ENCODE measurements at places on chromosomes 3 and 15.

DNA sequence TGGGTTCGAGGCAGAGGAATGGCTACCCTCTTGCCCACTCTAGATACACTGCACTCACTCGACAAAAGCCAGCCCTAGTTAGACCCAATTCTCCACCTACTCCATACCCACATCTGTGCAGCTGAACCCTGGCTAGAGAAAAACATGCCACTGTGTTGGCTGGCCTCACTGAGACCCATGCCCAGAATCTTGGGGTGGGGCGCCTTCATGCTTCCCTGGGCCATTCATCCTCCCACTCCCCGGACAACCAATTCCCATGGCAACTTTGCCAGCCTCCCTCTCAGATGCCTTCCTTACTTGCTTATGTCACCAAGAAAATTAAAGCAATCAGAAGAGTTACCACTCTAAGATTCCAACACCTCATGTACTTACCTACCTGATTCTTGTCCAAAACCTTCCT lies 9.2 kb upstream of the LIMD1 start:
- no peak for DNase-seq

DNA sequence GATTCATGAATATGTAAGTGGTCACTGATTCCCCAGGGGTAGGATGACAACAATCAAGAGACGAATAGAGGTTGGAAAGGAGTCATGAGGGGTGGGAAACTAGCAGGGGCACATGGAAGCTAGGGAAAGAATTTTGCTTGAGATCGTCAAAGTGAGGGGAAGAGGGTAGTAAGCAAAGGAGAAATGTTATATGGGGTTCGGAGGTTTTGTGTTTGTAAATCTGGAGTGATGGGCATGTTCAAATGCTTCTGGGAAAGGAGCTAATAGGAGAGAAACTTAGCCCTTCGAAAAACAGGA lies 7.9 kb downstream of the RPL14 start:
- DNase-seq = no peak

DNA sequence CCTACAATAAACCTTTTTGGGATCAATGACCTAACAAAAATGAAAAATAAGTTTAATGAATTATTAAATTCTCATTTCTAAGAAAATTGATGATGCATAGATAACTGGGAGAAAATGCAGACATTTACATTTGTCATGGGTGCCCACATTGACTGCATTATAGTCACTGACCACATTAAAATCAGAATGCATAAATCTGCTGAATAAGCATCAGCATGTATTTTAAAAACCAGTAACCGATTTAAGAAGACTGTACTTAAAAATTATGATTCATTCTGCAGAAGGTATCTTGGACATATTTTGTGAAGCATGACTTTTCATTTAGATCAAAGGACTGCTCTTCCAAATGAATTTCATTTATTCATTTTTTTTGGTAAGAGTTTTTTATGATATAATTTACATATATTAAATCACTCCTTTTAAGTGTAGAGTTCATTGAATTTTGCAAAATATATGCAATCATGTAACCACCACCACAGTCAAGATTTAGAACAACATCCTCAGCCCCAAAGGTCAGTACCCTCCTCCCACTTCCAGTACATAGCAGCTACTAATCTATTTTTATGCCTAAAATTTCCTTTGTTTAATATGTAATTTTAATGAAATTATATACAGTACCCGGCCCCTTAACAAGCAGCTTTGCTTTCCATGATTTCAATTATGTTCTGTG lies 11.8 kb downstream of the KCNH8 start:
- no peak for DNase-seq

DNA sequence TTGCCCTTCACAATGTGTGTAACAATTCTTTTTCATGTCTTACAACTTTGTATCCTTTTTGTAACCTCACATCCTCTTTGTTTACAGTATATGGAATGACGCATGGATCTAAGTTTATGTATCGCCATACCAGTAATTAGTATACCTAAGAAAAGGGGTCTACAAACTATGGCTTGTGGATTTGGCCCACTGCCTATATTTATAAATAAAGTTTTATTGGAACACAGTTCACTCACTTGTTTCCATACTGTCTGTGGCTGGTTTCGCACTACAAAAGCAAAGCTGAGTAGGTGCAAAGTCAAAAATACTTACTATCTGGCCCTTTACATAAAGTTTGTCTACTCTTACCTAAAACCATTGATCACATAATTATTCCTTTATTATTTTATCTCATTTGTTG lies 226.5 kb downstream of the TBL1XR1 start:
- no peak for DNase-seq

DNA sequence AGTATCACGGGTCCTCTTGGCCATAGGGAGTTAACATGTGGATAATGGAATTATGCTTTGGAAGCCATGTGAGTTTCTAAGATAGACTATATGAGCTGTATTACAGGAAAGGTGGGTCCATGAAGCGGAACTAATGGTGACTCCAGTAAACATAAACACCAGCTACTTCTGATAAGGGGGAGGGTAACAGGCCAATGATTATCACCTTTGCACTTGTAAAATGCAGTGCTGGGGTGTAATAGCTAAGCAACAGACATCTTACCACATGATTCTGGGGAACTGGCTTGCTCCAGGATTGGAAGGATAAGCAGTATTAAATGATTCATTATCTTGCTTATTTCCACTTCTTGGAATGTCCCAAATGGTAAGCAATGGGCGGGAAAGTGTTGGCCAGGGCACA lies 61.4 kb upstream of the CD47 start:
- DNase-seq = no peak

DNA sequence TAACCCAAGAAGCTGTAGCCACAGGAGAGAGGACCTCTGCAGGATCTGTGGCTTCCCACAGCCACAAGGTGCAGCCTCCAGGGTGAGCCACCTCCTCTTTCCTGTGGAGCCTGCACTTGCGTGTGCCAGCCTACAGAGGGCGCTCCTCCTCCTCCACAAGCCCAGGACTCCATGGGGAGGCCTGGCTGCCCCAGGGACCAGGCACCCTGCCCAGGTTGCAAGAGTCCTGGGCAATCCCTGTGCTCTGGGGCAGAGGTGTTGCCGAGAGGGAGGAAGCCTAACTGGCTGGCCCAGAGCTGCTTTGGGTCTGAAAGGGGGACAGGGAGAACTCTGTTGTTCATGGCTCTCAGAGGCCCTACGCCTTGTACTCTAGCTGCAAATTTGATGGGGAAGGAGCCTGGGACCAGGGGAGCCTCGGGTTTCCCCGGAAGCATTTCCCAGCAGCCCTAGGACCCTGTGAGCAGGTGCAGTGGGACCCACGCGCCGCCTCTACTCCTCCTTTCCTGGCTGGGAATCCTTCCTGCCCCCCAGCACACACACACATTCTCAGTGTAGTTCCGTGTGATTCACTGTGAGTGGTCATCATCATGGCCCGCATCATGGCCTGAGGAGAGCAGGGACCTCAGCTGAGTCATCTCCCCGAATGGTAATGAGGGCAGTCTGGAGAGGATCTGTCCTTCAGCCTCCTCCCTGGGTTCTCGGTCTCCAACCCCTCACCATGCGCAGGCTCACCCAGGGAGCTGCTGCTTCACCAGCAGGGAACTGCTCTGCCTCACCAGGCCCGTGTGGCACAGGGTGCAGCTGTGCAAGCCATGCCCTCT lies 24.3 kb downstream of the TBC1D21 start:
- DNase-seq = no peak

GRCh38 chr3:187196573-187197334 lies 532 bp upstream of the RTP1 start:
- DNase-seq = no peak

GRCh38 chr3:64329037-64329436 lies 103.8 kb upstream of the PRICKLE2 start:
- no peak for DNase-seq

GRCh38 chr15:68596691-68597090 lies 17.9 kb downstream of the CORO2B start:
- DNase-seq = no peak

- no peak for DNase-seq
Measured at GRCh38 chr3:5136211-5136918, 14.3 kb downstream of the ARL8B start.

GRCh38 chr3:43093974-43094373 lies 11.9 kb downstream of the POMGNT2 start:
- no peak for DNase-seq

GRCh38 chr15:63668601-63669000 lies 71.4 kb downstream of the FBXL22 start:
- no peak for DNase-seq

DNA sequence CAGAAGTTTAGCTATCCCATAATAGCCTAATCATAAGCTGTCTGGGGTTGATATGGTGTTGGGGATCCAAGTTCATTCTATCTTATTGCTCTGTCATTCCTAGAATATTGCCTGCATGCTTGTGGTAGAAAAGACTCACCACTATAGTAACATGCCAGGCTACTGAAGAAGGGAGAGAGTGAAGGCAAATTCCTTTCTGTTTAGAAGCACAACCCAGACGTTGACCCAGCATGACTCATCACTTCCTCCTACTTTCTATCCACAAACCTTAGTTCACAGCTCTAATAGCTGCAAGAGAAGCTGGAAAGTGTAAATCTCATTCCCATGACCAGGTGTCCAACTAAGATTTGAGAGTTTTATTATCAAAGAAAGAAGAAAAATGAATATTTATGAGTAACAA lies 57.8 kb upstream of the NMD3 start:
- no peak for DNase-seq

GRCh38 chr15:69929905-69930630 lies 167.6 kb downstream of the TLE3 start:
- DNase-seq = no peak

GRCh38 chr15:96089405-96090058 lies 241.0 kb upstream of the NR2F2 start:
- DNase-seq = no peak

- no peak for DNase-seq
Measured at GRCh38 chr3:10513306-10513705, 7.9 kb upstream of the ATP2B2 start.

DNA sequence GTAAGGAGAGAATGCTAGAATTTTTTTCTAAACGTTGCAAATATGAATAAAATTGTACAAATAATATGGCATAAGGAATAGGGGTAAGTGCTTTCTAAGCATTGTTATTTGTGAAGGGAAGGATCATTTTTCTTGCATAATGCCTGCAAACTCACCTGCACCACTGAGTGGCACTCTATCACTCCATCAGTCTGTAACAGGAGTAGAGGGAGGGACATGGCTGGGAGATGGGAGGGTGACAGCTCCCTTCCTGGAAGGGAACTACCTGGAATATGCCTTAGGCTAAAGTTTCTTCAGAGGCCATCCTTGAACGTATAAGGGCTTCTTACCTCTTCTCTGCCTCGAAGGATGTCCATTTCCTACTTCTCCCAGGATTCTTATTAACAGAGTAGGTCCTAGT lies 3.0 kb downstream of the NAALADL2 start:
- DNase-seq = no peak

DNA sequence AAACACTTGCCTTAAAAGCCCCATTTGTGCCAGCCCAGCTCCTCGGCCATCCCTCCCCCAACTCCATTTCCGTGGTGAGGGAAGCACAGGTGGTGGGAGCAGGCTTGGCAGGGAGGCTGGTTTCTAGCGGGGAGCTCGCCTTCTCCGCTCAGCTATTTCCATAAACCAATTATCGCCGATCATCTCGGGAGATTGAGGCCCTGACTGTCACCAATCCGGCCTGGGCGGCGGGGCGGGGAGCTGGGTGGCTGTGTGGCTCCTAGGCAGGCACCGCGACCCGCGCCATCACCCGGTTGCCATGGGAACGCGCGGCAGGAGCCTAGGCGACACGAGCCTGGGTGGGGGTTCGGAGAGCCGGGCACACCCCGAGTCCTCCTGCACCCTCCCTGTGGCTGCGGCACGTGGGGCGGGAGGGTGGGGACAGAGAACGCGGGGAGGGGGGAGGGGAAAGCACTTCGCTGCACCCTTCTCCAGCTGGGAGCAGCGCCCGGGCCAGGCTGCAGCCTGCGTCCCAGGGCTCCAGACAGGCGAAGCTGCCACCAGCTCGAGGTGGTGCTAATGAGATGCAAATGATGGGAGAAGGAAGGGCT lies 9.3 kb downstream of the CCDC33 start:
- DNase-seq = no peak

GRCh38 chr3:42014458-42014920 lies 52.6 kb upstream of the ULK4 start:
- DNase-seq = no peak

DNA sequence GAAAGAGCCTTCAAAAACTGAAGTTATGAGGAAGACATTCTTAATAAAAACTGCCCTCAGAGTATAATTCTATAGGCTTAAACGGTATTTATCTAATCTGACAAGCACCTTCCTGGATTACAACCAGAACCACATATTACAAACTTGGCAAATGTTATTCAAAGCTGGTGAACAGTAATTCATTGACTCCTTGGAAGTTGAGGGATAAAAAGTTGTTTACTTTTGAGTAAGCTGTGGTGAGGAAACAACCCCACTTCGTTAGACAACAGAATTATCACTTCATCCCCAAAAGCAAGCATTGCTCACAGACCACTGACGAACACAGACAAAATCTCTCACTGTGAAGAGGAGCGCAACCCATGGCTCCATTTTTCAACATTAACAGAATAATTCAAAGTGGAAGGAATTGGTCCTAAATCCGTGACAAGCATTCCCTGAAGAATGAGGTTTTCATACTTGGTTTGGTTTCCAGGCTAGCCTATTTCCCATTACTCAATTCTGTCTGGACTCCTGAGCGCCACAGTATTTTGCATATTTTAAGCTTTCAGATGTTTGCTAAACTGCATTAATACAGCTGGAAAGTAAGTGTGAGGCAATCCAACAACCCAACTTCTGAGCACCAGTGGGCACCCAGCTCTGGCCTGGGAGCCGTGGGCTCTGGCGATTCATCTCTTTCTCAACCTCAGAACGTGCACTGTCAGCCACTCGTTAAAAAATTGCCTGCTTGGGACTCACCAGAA lies 32.7 kb downstream of the LRIG1 start:
- DNase-seq = no peak

- DNase-seq = no peak
Measured at GRCh38 chr15:88975891-88976290, 62.7 kb upstream of the MFGE8 start.

GRCh38 chr3:137205394-137206045 lies 247.7 kb downstream of the IL20RB start:
- no peak for DNase-seq

- DNase-seq = no peak
Measured at GRCh38 chr3:49277383-49277775, 347 bp upstream of the C3orf62 start.
